DMS 273 treated with DMSO at 0.1 percent for 48 hours (cell line): ENCODE measurements at places on chromosomes 1 and 21.

- no peak for DNase-seq
Observed at GRCh38 chr1:219945795-219946194, 17.4 kb upstream of the SLC30A10 start.

DNA sequence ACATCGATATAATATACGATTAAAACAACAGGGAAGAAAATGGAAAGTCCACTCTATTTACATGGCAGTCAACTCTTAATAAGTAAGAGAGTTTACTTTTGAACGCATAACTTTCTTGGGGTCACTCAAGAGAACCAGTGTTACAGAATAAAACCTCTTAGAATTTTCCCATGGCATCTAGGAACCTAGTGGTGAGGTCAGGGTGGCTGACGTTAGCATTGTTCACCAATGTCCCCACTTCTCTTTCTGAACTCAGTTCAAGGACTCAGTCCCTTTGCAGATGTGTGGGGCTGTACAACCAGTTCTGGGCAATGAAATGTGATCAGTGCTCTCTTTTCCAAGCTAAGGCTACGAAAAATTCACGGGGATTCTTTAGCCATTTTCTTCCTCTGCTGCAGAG is 2.6 kb upstream of the RNF2 start:
- no peak for DNase-seq

DNA sequence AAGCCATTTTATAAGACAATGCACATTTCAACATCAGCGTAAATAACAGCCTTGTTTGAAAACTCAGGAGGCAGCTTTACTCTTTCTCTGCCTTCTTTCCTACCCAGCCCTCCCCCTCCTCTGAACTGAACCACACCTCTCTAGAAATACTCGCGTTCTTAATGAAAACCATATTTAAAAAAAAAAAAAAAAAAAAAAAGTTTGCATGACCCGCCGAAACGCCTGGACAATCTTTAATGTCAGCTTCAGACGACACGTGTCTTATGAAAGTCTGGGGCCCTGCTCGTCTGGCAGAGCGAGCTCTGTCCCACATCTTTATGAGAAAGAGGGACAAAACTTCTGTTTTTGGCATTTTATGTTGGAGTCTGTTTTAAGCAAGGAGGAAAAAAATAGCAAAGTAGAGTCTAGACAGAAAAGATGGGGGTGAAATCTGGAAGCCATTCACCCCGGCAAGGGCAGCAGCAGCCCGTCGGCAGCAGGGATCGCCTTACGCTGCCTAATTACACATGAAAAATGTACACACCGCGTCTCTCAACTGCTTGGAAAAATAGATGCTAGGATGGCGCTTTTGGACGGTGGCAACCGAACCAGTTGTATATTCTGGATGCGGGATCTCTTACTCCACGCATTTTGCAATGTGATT is 130.4 kb upstream of the ETS2 start:
- no peak for DNase-seq

DNA sequence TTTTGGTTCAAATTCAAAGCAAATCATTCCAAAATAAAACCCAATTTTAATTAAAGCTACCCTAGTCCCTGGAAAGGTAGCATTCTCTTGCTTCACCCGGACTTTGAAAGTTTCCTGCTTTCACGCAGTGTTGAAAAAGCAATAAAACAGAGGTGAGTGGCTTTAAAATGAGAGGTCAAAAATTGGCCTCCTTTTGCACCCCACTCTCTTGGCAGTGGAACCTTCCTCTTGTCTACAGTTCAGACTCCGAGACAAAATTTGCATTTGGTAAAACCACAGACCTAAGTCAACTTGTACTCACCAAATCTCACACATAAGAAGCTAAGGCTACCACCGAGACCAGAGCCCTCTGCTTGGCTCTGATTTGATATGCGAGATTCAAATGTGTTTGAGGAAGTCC is 252.7 kb downstream of the TTLL7 start:
- no peak for DNase-seq

DNA sequence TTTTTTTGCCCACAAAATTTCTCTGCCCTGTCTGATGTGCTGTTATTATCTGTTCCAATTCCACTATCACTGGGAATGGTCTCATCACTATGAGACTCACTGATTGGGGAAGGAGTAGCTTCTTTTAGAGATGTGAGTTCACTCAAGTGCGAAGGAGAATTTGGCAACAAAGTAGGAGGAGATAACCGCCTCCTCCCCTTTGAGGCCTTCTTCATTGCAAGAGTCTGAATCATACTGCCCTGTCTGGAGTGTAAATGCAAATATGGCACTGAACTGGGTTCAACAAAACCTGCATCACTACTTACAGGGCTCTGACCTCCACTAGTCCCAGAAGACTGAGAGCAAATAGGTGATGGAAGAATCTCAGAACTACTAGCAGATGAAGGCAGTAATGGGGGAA is 83.4 kb downstream of the ASH1L start:
- no peak for DNase-seq

DNA sequence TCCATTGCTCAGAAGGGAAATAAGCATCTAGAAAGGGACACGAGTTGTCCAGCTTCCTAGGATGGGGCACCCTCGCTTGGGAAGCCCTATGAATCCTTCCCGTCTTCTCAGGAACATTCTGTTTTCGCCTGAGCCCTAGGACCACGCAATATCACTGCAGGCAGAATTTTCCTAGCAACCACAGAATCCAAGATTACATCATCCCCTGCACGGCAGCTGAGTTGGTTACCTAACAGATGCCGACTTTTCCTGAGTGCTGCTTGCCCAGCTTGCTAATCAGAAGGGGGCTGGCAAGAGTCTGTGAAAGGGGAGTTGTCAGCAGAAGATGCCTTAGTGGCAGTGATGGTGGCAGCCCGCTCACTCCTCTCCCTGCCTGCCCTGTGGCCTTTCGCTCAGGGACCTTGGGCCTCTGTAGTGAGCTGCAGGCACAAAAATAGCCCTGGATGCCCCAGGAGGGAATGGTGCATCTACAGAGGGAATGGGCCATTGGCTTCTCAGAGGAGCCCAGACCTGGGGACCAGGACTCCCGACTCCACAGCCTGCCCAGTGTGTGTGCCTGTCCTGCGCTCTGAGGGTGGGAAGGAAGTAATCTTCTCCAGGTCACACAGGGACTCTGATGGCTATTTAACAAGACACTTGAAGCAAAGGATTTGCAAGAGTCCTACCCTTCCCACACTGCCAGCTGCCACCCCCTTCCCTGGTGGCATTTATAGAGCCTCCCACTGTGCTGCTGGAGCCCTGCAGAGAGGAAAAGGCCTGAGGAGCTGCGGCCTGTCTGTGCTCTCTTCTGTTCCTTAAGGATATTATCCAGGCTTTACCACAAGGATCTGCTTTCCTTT is 28.9 kb upstream of the CLSTN1 start:
- DNase-seq = peak; percentile 88

DNA sequence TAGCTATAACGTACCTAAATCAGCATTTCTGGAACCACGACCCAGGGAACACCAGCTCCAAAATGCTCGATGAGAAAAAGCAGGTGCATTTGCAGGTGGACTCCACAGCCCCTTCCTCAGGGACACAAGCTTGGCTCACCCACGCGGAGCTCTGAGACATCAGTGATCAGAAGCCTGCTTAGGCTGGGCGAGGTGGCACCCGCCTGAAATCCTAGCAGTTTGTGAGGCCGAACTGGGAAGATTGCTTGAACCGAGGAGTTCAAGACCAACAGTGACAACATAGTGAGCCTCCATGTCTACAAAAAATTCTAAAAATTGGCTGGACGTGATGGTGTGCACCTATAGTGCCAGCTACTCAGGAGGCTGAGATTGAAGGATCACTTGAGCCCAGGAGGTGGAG is 2.5 kb upstream of the TSPEAR start:
- DNase-seq = no peak

DNA sequence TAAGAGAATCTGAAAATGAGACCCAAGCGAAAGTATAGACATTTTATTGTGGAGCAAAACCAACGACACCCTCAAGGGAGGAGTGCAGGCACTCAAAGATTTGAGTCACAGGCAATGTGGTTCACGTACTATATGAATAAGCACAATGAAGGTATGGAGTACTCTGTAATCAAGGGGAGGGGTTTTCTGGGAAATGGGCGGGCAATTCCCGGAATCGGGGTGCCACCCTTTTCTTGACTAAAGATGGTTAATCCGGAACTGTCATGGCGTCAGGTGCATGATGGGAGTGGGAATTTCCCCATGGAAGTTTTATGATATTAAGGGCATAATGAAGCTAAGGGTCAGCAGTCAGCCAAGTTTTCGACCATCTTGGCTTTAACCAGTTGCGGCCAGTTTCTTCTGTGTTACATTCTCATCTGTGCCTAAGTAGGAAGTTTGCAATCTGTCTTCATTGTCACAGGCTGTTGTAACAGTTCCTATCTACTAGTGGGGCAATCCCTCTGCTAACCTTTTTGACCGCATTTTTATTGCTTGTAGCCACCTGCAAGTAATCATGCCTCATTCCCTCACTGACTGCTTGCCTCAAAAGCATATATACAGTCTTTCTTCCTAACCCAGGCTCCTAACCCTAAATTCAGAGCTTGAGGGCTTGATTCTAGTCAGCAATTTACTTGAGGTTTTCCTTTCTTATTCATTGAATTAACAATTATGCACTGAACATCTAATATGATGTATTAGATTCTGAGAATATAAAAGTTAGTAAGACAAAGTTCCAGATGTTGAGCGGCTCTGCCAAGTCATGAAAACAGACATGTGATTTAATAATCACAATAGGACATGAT is 775 bp upstream of the AIM2 start:
- DNase-seq = no peak

- DNase-seq = no peak
Observed at GRCh38 chr21:45255381-45256020, 32.2 kb downstream of the POFUT2 start.

- DNase-seq = no peak
Observed at GRCh38 chr1:201870397-201870796, 18.3 kb upstream of the SHISA4 start.

GRCh38 chr1:153438599-153438998 is 21.9 kb downstream of the S100A7 start:
- no peak for DNase-seq
